ENCODE measurements at places on chromosomes 11 and 22.

DNA sequence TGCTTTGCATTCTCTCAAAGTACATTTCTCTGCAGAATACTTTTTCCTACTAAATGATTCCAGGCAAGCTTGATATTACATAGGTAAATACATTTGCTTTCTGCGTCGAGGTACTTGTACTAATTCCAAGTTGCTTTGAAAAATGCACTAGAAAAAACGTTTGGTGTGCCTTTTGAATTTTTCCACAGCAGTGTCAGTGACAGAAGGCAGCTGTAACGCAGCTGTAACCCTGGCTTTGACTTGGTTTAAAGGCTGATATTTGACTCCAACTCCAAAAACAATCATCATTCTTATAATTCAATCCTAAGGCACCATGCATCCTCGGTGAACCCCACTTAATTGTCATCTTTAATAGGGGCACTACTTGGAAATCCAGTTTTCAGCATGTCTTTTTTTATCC, 125.0 kb downstream of the MAML2 start:
- no peak for DNase-seq

- DNase-seq = peak; percentile 33
Measured at GRCh38 chr11:68312780-68313573, 586 bp downstream of the LRP5 start.

DNA sequence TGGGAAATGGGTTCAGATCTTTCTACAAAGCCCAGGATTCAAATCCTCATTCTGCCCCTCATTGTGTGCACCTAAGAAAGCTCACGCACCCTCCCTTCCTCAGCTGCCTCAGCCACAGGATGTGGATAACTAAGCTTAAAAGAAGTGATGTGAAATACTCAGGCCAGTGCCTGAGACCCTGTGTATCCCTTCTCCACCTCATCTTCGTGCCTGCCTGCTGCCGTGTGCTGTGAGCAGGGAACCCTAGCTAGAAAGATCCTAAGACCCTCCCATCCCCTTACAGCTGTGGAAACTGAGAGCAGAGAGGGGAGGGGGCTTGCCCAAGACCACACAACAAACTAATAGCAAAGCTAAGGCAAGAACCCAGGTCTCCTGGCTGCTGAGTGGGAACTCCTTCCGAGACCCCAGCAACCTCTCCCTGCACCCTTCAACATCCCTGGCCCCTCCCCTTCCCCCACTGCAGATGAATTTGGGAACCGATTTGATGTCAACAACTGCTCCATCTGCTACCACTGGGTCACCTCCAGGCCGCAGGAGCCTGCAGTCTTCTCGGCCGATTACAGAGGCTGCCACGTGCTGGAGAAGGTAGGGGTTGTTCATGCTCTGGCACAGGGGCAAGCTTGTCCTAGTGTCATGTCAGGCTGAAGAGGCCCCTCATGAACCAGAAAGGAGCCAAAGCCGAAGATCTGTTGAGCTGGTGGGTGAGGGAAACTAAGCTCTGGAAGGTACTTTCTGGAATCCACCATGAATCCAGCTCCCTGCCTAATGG, 1.5 kb downstream of the ZP1 start:
- DNase-seq = no peak

GRCh38 chr11:76263166-76263565, 56.9 kb upstream of the WNT11 start:
- DNase-seq = no peak

- DNase-seq = no peak
Measured at GRCh38 chr22:40189997-40190396, 12.3 kb downstream of the TNRC6B start.

GRCh38 chr22:17072877-17073276, 11.9 kb upstream of the IL17RA start:
- no peak for DNase-seq

- DNase-seq = no peak
Measured at GRCh38 chr11:127000291-127000968, at the start of gene KIRREL3. KIRREL3 (minus strand) TSS chr11:127000770.

DNA sequence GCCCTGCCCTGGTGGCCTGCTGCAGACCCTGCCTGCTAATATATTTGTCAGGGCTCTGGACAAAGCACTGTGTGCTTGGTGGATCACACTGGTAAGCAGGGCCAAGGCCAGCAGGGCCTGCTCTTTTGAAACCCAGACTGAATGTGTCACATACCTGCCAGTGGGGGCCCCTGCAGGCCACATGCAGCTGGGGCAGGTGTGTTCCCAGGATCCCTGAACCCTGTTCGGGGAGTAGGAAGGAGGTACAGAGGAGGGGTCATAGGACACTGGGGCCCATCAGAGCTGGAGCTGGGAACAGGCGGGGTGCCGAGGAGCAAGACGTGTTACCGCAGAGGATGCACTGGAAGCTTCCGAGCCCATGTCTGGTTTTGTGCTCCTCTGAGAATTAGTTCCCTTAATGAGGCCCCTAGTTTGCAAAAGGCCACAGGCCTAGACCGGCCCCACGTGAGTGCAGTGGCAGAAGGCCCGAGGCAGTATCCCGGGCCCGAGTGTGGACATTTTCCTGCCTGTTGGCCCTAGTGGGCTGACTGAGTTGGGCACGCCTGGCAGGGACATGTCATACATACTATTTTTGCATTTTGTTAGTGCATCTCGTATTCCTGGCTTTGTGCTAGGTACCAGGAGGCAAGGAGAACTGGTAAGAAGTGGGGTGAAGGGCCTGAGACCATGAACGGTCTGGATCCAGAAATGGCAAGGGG, 11.2 kb upstream of the ACR start:
- no peak for DNase-seq

DNA sequence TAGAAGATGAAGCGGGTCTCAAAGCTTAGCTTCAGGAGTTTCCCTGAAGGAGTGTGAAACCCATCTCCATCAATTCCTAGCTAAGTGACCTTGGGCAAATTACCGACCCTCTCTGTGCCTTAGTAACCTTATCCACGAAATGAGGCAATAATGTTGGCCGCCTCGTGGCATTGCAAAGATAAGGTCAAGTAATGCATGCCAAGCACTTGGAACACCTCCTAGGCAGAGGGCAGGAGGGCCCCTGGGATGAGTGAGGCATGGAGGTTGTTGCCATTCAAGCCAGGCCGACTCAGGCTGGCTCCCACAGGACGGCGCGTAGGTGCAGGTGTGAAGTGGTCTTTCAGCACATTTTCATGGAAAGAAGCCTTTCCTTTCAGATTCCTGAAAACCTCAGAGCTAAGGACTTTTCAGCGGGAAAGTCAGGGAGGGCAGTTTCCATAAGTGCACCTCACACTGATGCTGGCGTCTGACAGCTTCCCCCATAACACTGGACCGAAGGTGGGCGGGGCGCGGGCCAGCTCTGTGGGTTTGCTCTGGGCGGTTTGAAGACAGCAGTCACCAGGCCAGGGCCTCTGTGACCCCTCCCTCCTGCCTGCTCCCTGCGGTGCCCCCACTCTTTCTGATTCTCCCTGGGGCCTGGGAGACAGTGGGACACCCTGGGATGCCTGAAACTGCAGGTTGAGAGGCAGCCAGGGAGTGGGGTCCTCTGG, 25.2 kb downstream of the RPS6KA4 start:
- no peak for DNase-seq

GRCh38 chr11:22807855-22808570, 21.6 kb downstream of the SVIP start:
- DNase-seq = no peak

- DNase-seq = no peak
Measured at GRCh38 chr11:12834630-12835029, 160.4 kb downstream of the TEAD1 start.

DNA sequence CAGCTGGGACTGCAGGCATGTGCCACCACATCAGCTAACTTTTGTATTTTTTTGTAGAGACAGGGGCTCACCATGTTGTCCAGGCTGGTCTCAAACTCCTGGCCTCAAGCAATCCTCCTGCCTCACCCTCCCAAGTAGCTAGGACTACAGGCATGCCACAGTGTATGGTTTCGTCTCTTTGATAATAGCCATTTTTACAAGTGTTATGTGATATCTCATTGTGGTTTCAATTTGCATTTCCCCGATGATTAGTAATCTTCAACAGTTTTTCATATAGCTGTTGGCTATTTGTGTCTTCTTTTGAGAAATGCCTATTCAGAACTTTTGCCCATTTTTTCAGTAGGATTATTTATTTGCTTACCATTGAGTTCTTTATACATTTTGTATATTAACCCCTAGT, 9.0 kb upstream of the MTMR3 start:
- no peak for DNase-seq

GRCh38 chr11:16468735-16469453, 112.5 kb upstream of the SOX6 start:
- no peak for DNase-seq

DNA sequence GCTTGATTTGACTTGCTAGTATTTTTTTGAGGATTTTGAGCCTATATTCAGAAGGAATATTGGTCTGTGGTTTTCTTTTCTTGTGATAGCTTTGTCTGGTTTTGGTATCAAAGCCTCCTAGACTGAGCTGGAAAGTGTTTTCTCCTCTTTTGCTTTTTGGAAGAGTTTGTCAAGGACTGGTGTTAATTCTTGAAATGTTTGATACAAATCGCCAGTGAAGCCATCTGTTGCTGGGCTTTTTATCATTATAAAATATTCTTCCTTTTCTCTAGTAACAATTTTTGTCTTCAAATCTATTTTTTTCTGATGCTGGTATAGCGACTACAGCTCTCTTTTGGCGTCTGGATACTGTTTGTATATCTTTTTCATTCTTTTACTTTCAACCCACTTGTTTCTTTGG, 45.2 kb downstream of the MPPED1 start:
- DNase-seq = no peak

- no peak for DNase-seq
Measured at GRCh38 chr11:61912530-61912898, 4.9 kb downstream of the RAB3IL1 start.

DNA sequence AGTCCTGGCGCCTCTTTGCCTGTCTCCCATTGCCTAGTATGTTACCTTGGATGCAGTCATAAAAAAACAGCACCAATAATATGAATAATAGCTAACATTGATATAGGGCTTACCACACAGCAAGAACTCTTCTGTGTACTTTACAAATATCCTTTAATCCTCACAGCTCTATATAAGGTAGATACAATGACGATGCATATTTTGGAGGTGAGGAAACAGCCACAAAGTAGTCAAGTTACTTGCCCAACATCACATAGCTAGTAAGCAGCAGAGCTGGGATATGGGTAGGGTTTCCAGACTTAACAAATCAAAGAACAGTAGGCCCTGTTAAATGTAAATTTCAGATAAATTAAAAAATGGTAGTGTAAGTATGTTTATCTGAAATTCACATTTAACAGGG, 128.8 kb downstream of the ST3GAL4 start:
- no peak for DNase-seq

DNA sequence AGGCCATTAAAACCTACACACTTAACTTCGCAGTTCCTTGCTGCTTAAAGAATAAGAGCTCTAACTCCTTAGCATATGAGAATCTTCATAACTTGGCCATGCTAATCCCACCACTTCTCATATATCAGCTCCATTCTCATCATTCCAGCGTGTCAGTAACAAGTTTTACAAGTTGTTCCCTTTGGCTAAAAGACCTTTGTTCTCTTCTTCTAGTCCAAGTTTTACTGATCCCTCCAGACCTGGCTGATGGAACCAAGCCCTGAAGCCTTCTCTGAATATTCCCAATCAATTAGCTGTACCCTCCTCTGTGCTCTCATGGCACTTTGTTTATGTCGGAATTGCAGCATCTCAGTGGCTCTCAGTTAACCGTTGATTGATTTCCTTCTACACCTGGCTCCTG, 35.8 kb downstream of the GAB2 start:
- DNase-seq = no peak

GRCh38 chr11:125180413-125181305, 16.1 kb downstream of the PKNOX2 start:
- DNase-seq = no peak

GRCh38 chr22:43186272-43187170, at the start of gene TTLL12:
TTLL12 (minus strand) TSS chr22:43187134; CDS start chr22:43187069, 65 bp downstream.
- DNase-seq = peak; percentile 73

GRCh38 chr11:123479048-123479837, 49.2 kb downstream of the GRAMD1B start:
- DNase-seq = no peak

GRCh38 chr11:71294846-71295600, 42.6 kb upstream of the SHANK2 start:
- DNase-seq = no peak

DNA sequence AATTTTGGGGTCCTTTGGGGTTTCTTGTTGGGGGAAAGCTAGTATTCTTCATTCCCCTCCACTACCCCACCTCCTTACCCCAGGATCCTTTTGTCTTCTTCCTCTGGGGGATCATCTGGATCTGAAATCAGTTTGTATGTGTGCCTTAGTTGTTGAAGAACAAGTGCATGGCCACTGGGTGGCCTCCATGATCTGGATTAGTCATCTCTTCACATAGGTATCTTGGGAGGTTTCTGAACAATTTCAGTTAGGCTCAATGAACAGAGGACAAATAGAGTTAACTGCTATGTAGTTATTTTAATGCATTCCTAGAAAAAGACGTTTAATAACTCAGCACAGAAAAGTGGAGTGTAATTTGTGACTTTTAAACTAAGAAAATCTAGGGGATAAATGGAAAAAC, 7.1 kb upstream of the VWA5A start:
- DNase-seq = no peak

DNA sequence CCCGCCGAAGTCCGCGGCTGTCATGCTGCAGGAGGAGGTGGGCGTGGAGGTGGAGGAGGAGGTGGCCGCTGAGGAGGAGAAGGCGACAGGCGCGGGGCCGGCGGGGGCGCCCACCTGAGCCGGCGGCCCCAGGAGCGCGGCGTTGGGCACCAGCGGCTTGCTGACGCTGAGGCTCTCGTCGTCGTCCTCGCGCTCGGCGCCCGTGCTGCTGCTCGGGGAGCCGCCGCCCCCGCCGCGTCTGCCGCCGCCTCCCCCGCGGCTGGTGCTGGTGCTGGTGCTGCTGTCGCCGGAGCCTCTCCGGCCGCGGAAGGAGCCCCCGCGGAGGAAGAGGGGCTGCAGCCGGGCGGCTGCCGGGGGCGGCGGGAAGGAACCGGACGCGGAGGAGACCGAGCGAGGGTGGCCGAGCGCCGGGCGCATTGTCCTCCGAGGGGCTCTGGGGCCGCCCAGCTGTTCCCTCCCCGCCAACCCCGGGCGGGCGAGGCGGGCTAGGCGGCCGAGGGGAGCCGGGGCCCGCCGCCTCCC, 388 bp downstream of the TMEM121B start:
- DNase-seq = peak; percentile 36

- no peak for DNase-seq
Measured at GRCh38 chr11:34263441-34264091, 94.2 kb downstream of the ABTB2 start.

GRCh38 chr11:125402435-125402834, 93.6 kb downstream of the FEZ1 start:
- no peak for DNase-seq

DNA sequence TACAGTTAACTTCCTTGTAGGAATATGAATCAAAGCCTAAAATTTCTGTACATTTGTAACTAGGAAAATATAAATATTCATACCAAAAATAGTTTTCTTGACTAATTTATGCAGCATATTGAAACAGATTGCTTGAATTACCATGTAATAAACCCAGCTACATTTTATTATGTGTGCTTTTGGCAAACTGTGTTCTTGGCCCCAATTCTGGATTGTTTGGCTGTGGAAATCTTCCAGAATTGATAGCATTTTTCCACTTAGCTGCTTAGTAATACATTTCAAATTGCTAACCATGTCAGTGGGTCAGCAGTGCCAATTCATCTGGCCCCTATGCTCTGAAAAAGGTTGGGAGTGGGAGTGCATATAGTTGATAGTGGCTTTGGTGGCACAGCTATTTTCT, 32.3 kb downstream of the PDHX start:
- no peak for DNase-seq

- DNase-seq = no peak
Measured at GRCh38 chr11:35227576-35228327, 88.8 kb downstream of the CD44 start.

GRCh38 chr11:32891657-32892354, 805 bp upstream of the QSER1 start:
- DNase-seq = no peak

GRCh38 chr22:41469218-41469851, 418 bp downstream of the ACO2 start:
- DNase-seq = peak; percentile 44
